ENCODE measurements at places on chromosomes 13 and 19.
A peak's percentile ranks its signal among the peaks of the same experiment; 100 is the strongest.

- peak; percentile 92 for DNase-seq
Observed at GRCh38 chr13:76667551-76667950, 218.7 kb downstream of the KCTD12 start.

- DNase-seq = peak; percentile 45
Observed at GRCh38 chr13:32126278-32126677, 94.7 kb downstream of the FRY start.

- no peak for DNase-seq
Observed at GRCh38 chr13:56015919-56016318, 1124.8 kb upstream of the PRR20A start.

DNA sequence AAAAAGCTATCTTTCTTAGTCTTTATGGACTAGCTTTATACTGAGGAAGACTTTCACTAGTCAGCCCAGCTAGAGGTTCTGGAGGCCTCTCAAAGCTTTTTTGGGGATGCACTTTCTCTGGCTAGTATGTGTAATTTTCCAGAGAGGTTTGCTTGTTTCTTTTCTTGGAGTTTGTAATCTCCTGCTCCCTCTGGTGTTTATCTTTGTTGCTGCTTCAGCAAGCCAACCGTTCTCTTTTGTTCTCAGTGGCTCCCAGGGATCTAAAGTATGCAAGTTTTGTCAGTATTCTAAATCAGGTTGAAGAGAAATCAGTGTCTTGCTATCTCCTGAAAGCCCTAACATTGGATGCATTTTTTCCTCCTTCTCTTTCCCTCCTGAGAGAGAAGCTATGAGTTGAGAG is 121.1 kb upstream of the MYO16 start:
- peak; percentile 51 for DNase-seq

- no peak for DNase-seq
Observed at GRCh38 chr13:113601166-113602070, 16.9 kb downstream of the TFDP1 start.

GRCh38 chr19:18173054-18173571 is 500 bp upstream of the IFI30 start:
- DNase-seq = peak; percentile 61

DNA sequence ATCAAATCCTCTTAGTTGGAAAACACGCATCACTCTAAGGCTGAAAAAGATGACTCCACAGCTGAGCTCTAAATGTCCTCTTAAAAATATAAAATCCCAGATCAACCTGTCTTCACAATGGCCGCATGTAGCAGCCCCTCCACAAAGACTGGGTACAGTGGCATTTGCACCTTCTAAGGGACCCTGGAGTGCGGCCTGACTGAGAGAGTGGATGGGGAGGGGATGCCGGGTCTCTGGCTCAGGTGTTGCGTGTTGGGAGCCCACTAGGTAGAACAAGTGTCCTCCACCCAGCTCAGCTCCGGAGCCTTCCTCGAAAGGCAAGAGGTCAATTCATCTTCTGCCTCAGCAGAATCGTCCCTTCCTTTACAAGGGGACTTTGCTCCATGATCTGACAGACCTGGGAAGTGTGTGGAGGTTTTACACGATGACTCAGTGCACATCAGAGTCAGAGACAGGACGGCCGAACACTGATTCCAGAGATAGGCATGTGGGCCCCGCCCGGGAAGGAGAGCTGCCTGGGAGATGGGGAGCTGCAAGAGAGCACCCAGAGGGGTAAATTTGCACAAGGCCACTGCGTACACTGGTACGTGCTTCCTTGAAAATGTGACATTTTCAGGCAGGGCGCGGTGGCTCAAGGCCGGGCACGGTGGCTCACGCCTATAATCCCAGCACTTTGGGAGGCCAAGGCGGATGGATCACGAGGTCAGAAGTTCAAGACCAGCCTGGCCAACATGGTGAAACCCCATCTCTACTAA is 23.5 kb upstream of the SLC15A1 start:
- DNase-seq = no peak

DNA sequence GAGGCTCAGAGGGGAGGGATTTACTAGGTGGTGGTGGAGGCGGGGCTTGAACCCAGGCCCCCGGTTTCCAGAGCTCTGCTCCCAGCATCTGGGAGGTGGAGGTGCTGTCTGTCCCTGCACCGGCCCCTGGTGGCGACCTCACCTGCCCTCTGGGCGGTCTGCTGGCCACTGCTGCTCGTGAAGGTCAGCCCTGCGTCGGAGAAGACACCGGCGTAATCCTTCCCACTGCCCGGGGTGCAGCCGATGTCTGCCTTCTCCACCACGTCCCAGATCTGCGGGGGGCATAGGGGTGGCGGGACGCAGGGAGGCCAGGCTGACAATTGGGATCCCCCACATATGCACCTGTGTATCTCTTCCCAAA is 12.8 kb downstream of the C3 start:
- no peak for DNase-seq

DNA sequence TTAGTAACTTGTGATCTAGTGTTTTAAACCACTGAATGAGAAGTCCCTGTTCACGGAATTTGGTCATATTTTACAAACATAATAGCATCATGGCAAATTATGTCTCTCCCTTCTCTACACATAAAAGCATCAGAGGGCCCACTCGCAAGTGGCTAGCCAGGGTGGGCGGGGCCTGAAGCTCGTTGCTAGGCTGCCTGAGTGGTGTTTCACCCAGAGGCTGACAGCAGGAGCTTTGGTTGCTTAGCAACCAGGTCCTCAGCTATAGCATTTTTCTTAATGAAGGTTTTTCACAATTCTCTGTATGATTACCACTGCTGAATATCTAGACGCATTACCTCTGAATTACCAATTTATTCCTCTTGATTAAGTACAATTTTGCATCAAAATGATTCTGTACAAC is 126.5 kb downstream of the NALCN start:
- DNase-seq = peak; percentile 10

DNA sequence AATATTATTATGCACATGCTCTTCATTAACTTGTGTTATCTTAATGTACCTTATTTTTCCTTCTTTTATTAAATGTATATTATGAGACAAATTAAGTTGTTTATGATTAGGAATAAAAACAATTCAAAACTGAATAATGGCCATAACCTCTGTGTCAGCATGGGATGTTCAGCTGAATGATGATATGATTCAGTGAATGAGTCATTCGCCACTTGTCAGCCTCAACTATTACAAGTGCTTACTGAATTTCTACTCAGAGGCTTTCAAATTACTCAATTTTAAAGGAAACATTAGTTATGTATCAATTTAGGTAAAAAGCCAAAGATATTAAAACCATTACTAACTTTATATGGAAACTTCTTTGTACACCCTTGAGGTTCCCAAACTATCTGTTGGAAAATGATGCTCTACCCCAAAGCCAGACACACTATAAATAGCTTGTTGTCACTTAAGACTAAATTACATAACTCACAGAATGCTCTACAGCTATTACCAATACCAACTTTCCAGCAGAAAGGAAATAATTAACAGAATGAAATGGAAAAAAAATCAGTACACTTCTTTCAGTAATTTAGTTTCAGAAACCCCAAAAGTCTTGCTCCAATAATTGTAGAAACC is 14.4 kb downstream of the LIG4 start:
- no peak for DNase-seq

DNA sequence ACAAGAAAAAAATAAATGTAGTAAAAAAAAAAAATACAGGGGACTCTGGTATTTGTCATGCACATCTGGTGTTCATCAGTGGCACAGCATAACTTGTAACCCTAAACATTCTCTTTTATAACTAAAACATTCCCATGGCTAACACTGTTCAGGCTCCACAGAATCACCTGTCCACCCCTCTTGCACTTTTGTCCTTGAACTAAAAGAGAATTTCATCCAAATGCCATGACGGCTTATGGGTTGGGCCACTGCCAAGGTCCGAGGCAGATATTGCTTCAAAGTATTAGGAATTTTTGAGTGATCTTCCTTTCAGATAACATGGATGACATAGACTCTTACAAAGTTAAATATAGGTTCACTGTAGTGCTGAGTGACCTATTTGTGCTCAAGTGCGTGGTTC is 25.7 kb upstream of the SERP2 start:
- DNase-seq = peak; percentile 56

- no peak for DNase-seq
Observed at GRCh38 chr19:35346193-35347052, 1.3 kb upstream of the FFAR1 start.

DNA sequence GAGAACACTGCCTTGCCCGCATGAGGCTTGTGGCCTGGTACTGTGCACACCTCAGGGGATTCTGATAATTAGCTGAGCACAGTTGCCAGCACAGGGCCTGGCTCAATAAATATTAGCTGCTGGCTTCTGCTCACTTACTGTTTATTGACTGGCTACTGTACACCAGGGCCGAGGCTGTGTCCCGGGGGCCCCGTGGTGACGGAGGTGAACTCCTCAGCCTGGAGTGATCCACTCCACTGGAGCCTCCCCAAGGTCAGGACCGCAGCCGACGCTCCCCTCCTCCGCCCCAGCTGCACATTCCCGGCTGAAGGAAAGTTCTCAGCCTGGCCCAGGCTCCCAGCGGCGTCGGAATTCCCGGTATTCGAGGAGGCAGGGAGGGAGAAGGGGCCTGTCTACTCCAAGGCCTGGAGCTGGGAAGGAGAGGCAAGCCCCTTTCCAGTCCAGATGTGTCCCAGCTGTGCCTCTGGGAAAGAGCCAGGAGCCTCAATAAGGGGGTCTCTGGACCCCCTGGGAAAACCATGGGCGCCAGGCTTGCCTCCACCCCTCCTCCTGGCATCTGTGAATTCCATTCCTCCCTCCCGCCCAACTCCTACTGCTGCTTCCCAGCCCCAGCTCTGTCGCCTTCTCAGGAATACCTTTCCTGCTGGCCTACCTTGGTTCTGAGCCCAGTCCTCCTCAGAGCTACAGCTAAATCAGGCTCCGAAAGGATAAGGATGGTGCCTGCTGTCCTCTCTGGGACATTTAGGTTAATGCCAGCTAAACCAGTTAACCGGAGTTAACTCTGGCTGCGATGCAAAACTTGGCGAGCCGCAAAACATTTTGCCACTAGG is 7.3 kb downstream of the RPS16 start:
- DNase-seq = peak; percentile 87

DNA sequence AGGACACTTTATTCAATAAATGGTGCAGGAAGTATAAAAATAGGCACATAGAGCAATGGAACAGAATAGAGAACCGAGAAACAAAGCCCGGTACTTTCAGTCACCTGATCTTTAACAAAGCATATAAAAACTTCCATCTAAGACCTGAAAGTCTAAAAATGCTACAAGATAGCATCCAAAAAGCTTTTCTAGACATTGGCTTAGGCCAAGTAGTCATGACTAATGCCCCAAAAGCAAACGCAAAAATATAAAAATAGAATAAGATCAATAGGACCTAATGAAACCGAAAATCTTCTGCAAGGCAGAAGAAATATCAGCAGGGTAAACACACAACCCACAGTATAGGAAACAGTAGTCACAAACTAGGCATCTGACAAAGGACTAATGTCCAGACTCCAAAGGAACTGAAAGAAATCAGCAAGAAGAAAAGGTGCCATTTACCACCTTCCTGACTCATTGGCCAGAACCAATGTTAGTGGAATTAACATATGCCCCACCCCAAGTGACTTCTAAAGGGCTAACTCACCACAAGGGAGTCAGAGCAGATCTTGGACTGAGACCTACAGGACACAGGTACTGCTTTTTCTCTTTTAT is 40.8 kb upstream of the CEACAM21 start:
- DNase-seq = no peak

GRCh38 chr13:46571189-46571908 is 18.4 kb downstream of the LRCH1 start:
- DNase-seq = peak; percentile 72

DNA sequence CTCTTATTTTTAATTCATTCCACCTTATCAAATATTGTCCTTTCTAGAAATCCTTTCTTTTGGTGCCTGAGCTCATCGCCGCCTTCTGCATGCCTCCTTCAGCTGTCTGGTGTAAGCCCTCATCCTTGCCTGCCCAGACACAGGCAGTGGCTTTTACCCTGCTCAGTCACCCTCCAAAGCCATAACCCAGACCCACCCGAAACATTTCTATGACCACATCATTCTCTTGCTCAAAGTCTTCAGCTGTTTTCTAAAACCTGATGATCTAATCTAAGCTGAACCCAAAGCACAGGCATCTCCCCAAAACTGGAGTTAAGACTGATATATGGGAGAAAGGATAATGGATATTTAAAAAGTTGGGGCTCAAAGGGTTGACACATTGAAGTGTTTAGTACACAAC is 753.7 kb upstream of the SGCG start:
- no peak for DNase-seq

DNA sequence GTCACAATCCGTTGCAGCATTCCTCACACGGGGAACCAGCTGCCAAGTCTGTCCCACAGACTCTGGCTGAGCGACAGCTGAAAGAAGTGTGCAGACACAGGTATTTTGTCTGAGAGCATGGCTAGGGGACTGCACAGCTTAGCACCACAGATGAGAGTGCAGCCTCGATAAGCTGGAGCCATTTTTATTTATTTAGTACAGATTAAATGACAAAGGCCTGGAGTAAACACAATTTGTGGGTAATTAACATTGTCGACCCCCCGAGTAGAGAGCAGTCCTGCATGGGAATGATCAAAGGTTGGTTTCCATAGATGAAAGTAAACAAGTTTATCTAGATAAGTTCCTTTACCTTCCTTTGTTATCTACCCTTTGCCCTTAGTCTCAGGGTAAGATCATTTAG is 836.2 kb downstream of the DACH1 start:
- no peak for DNase-seq

- no peak for DNase-seq
Observed at GRCh38 chr13:52925251-52925650, 76.8 kb upstream of the PCDH8 start.

- DNase-seq = no peak
Observed at GRCh38 chr19:34254698-34255432, 511 bp downstream of the GARRE1 start.

GRCh38 chr13:88932950-88933349 is 1261.8 kb downstream of the SLITRK5 start:
- no peak for DNase-seq

GRCh38 chr13:80140685-80141084 is 200.2 kb downstream of the SPRY2 start:
- no peak for DNase-seq

DNA sequence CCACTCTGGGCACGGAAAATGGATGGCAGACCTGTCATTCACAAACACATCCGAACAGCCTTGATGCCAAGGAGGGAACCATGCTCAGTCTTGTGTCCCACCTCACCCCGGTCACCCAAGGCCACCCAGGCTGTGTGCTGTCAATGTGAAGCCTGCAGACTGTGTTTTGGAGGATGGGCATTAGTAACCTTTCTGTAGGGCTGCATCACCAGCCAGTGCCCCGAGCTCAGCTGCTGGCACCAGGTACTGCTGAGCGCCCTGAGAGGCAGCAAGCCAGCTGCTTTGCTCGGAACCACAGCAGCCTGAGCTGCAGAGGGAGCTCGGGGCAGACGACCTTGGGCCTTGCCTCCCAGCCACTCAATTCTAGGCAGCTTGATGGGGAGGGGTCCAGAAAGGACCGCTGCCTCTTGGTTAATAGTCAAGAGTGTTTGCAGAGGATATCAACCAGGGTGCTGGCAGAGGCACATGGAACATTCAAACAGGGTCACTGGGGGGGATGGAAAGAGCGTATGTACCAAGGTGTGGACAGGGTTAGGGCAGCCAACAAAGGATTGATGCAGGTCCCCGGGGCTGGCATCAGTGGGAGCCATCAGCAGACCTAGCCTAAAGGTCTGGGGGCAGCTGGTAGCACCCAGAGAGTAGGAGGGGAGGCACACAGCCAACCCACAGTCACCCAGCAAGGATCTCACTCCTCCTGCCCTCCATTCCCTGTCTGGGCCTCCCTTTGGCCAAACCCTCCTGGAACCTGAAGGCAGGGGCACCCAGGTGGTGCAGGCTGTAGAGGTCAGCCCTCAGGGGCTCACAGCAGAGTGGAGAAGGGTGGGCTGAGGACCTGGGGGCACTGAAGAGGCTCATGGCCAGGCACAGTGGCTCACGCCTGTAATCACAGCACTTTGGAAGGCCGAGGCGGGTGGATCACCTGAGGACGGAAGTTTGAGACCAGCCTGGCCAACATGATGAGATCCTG is 8.1 kb downstream of the VSTM2B start:
- DNase-seq = no peak

Measured in fibroblast of the aortic adventitia (primary cell).